ENCODE measurements at places on chromosomes 16 and 17.
A peak's percentile ranks its signal among the peaks of the same experiment; 100 is the strongest.

- no peak for DNase-seq
Measured at GRCh38 chr17:47942096-47942510, 732 bp downstream of the PNPO start.

GRCh38 chr17:39022924-39023323 is 55.7 kb upstream of the FBXO47 start:
- DNase-seq, result no peak

DNA sequence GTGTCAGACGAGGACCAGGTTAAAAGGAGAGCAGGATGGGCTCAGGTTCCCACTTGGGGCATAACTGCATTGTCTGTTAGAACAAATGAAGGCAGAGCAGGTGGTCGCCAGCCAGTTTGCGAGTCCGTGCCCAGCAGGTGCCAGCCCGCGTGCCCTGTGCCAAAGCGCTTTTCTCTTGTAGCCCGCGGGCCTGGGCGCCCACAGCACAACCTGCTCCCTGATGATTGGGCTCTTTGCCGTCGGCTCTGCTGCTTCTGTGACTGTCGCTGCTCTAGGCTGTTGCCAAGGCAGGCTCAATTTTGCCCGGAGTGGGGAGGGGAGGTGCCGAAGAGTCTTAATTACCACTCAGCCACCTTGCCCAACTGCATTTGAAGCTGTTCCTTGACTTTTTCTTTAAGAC is 21.1 kb downstream of the KNOP1 start:
- peak; percentile 73 for DNase-seq

DNA sequence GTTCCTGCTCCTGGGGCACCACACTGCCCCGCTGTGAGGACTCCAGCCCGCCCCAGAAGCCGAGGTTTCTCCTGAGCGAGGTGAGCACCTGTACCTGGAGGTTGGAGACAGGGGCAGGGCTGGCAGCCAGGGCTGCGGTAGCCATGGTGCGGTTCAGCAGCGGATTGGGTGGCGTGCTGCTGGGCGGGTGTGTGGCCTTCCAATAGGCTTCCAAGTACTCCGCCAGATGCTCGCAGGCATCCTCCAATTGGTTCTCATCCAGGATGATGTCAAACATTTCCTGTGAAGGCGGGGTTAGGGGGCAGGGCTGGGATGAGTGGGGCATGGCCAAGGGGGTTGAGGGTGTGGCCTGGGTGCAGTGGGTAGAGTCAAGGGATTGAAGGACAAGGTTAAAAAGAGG is 11.3 kb upstream of the ARL5C start:
- no peak for DNase-seq

GRCh38 chr16:20971401-20971800 is 70.8 kb downstream of the LYRM1 start:
- DNase-seq, result no peak

Data from NCI-H510A treated with DMSO at 0.1 percent for 48 hours (cell line).